ENCODE measurements at places on chromosomes 7 and 10.
A peak's percentile ranks its signal among the peaks of the same experiment; 100 is the strongest.

DNA sequence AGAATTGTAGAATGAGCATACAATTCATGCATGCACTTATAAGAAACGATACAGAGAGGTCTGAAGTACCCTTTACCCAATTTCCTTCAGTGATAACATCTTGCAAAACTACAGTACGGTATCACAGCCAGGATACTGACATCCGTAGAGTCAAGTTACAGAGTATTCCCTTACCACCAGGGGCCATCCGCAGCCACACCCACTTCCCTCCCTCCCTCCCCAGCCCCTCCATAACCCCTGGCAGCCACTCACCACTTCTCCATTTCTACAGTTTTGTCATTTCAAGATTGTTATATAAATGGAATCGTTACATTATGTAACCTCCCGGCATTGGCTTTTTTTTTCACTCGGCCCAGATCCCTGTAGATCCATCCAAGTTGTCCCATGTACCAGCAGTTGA, 113.6 kb upstream of the RET start:
- DNase-seq = no peak

GRCh38 chr7:137934941-137935883, 66.7 kb downstream of the CREB3L2 start:
- no peak for DNase-seq

GRCh38 chr7:151428378-151429236, 11.3 kb downstream of the CRYGN start:
- DNase-seq = peak; percentile 94

GRCh38 chr10:3186368-3186767, 13.8 kb upstream of the PITRM1 start:
- DNase-seq = no peak

- DNase-seq = no peak
Observed at GRCh38 chr7:141263508-141263907, 189.6 kb downstream of the TMEM178B start.

GRCh38 chr10:46253076-46254006, 33.5 kb upstream of the ANTXRL start:
- no peak for DNase-seq

DNA sequence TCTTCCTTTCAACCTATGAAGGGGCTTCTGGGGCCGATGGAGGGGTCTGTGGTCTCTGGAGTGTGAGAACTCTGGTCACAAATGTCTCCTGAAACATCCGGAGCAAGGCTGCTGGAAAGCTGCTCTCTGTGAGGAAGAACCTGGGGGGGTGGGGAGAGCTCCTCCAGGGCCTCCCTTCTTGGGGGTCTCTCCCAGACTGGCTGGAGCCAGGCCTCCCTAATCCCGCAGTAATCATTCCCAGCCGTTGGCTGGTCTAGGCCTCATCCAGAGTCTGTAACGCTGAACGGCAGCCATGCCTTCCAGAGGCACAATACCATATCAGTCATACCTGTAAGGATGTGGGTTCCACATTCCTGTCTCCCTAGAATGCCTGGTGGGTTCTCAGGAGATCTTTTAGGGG, 4.4 kb upstream of the LZTS2 start:
- no peak for DNase-seq

DNA sequence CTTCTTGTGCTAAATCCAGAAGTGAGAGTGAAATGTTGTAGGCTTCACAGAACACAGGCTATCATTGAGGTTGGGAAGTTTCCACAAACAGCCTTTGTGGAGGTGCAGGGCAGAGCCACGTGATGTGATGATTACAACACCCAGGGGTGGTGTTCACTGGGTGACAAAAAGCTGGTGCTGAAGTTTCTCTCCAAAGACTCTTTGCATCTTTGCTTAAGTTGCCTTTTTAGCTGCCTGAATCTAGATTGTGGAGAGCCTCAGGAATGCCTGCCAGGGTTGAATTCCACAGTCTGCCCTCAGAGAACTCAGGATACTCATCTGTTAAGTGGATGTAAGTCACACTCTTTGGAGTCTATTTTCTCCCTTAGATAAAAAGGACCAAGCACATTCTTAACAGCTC, 56.3 kb downstream of the PLXNA4 start:
- DNase-seq = no peak

DNA sequence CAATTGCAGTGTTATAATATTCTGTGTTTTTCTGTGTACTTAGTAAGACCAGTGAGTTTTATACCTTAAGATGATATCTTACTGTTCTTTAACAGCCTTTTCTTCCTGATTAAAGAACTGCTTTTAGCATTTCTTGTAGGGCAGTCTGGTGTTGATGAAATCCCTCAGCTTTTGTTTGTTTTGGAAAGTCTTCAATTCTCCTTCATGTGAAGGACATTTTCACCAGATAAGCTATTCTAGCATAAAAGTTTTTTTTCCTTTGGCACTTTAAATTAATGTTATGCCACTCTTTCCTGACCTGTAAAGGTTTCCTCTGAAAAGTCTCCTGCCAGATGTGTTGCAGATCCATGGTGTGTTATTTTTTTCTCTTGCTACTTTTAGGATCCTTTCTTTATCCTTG, 1059.8 kb downstream of the LRMDA start:
- no peak for DNase-seq

GRCh38 chr7:150453181-150453580, 2.8 kb downstream of the GIMAP8 start:
- no peak for DNase-seq

DNA sequence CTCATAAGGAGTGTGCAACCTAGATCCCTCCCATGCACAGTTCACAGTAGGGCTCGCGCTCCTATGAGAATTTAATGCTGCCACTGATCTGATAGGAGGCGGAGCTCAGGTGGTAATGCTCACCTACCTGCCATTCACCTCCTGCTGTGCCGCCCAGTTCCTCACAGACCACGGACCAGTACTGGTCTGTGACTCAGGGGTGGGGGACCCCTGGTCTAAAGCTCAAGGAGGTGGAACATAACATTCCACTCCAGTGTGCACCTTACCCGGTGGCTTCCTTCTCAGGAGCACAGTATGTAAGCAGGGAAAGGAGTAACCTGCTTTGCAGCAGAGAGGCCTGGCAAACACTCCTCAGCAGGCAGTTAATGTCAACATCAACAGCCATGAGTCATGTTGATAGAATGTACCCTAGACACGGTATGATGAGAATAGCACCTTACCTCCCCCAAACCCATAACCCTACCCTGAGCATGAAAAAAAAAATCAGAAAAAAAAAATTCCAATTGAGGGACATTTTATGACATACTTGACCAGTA, 273.5 kb downstream of the FGFR2 start:
- DNase-seq = peak; percentile 42

GRCh38 chr10:633279-634245, 55.9 kb downstream of the DIP2C start:
- DNase-seq = no peak
